ENCODE measurements at places on chromosomes 2 and 18. TPM values are rescaled to one million over a fixed set of nuclear protein-coding genes. Genes with fewer than 3 reads are reported as not detected.

DNA sequence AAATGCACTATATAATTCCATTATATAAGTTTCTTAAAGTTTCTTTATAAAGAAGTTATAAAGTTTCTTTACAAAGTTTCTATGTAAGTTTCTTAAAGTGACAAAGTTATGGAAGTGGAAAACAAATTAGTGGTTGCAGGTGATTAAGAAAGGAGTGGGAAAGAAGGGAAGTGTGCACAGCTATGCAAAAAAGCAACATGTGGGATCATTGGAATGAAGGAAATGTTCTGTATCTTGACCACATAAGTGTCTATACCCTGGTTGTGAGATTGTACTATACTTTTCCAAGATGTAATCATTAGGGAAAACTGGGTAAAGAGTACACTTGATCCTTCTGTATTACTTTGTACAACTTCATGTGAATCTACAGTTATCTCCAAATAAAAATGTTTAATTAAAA lies 1541.1 kb downstream of the LRP1B start:
- no peak for DNase-seq

- no peak for DNase-seq
Measured at GRCh38 chr2:135890835-135891234, 14.6 kb upstream of the MCM6 start.

TMEFF2 gene
- total RNA-seq = not detected

GKN1 gene
- not detected for total RNA-seq

DNA sequence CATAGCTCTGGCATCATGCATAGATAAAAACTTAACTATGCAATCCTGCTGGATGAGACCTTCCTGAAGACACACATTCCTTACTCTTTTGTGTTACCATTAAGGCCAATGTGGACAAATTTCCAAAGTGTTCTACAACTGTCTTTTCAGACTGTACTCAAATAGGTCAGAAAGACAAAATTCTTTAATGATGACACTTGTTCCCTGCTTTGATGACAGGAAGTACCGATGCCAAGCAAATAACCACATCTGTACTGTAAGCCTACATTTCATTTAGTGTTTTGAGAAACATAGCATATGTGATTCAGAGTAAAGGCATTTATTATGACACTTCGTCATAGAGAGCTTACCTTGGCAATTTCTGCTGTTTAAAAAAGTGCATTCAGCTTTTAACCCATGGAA lies 55.0 kb downstream of the PMAIP1 start:
- DNase-seq = no peak

- no peak for DNase-seq
Measured at GRCh38 chr2:199019898-199020507, 437.7 kb downstream of the SATB2 start.

GRCh38 chr18:73614812-73615211 lies 532.8 kb downstream of the FBXO15 start:
- DNase-seq = no peak

MRPS9 gene
- total RNA-seq = 12.7 TPM

DNA sequence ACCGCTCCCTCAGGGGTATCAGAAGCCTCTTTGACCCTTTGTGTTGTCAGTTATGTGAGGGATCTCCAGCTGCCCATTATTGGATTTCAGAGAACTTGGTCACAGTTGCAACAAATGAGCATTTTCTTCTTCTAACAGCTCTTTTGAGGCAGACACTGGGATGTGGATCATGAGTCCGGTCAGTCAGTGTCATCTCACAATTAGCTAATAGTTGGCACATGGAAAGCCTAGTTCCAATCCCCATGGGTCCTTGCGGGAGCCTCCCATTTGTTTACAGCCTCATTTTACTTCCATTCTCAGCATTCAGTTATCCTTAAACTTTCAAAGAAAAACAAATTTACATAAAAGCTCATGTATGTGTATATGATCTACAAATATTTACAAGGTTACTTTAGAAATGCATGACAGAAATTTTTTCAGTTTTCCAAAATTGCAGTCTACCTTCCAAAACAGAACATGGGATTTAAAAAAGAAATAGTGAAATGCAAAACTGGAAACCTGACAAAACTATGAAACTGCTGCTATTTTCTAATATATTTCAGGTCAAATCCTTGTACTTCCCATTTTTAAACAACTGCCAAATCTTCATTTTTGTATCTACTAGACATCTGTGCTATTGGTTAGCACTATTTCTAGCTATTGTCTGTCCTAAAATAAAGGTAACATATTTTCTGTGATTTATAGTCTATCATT lies 547.1 kb upstream of the ZEB2 start:
- peak; percentile 60 for DNase-seq

- DNase-seq = no peak
Measured at GRCh38 chr2:140869925-140870324, 1260.9 kb downstream of the LRP1B start.

GRCh38 chr2:242052421-242052820 lies 182.9 kb downstream of the RTP5 start:
- no peak for DNase-seq

DNA sequence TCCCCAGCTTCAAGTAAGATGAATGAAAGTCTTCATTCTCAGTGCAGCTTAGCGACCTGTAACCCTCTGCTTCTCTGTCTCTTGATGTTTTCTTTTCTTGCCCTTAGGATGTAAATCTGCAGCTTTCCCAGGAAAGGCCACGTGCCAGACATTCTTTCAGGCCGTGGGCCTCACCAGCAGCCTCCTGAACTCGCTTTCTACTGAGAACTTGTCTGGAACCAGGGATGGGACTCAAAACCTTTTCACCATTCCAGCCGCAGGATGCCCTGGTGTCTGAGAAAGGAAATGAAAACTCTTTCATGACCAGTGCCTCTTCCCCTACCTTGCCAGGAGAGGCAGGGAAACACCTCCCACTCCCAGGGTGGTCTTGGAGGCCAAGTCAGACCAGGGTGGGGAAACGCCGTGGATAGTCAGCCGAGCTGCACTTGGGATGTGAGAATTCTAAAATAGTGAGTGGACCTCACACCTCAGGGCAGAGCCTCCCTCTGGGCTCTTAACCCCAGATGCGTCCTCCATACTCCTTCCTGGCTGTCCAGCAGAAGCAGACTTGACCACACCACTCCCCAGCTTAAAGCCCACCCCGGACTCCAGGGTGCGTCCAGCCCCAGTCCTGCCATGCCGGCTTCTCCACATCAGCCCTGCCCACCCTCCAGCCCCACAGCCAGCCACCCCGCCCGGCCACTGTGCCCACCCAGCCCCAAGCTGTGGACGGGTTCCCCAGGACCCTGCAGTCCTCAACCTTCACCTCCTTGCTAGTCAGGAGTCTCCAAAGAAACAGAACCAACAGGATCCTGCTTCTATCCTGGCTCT lies 115.5 kb downstream of the TWIST2 start:
- DNase-seq = no peak

ALPI gene
- not detected for total RNA-seq

DNA sequence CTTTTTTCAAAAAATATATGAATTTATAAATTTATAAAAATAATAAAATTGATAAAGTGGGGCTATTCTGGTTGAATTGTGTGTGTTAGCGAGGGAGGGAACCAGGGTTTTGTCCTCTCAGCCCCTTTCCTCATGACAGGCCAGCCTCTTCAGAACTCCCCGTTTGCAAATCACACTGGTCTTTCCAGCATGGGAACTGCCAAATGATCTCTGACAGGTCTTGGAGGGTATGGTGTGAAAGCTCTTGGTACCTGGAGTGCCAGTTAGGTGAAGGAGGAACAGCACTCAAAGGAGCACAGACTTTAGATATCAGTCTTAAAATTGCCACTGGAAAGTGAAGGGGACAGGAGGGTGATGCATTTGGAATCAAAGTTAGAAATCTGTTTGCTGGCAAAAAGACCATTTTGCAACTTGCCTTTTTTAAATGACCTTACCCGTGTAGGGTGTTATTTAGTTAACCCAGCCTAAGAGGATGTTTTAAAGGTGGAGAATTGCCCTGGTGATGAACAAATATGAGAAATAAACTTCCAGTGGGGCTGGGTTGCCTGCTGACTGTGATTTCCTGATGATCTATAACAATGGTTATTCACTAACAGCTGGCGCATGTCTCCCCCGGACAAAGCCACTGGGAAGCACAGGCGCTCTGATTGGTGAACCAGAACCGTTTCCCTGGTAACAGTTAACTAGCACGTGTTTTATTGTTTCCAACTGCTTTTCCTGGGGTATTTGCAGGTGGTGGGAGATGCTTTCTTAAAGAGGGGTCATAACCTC lies 85.3 kb upstream of the EFEMP1 start:
- DNase-seq = peak; percentile 64

DNA sequence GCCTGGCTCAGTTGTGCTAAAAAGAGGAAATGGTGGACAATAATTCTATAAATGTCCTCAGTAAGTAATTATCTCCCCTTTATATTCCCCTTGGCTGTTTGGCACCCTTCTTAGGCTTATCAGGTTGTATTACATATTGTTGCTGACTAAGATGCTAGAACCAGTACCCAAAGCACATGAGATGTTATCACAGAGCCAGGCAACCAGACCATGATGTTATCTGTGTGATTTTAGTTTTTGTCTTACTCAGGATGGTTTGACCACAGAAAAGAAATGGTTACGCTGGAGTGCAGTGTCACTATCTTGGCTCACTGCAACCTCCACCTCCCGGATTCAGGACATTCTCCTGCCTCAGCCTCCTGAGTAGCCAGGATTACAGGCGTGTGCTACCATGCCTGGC lies 15.2 kb downstream of the R3HDM1 start:
- no peak for DNase-seq

DAW1 gene
- not detected for total RNA-seq

GRCh38 chr2:60657673-60658072 lies 98.4 kb upstream of the PAPOLG start:
- no peak for DNase-seq

DNA sequence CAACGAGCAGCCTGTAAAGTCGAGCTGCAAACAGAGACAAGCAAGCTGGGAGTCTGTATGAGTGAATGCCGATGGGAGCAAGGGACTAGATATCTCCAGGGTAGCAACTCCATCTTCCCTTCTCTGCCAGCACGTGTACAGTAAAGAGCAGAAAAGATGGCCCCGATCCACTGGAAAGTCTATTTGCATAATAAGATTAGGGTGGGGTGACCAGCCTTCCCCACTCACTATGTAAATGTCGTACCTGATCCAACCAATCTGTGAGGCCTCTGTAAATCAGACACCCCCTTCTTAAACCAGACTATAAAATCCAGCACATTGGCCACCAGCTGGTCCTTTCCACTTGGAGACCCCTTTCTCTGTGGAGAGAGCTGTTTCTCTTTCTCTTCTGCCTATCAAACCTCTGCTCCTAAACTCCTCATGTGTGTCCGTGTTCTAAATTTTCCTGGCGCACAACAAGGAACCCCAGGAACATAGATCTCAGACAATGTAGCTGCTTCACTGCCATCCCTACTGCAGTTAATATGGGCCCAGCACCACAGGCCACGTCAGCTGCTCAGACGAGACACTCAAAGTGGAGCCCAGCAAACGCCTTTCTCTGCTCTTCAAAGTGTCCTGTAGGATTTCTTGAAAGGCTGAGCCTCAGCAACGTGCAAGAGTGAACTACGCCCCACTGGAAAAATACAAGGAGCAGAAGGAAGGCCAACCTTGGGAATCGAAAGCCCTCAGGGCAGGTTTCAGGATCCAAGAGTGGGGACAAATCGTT lies 26.1 kb downstream of the DIPK1C start:
- no peak for DNase-seq

ST8SIA5 gene
- not detected for total RNA-seq

DNA sequence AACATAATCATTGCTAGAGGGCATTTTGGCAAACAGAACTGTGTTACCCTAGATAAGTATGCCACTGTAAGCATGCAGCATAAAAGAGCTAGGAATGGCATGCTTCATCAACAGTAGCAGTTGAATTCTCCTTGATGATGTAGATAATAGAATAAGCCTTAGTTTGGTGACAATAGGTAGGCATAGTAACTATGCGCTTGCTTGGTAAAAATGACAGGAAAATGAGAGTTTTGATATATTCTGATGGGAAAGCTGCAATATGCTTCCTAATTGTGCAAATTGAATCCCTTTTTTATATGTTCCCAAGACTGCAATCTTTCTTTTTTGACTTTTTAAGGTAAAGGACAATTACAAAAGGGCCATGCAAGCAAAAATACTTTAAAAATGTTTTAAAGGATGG lies 930.9 kb upstream of the FAM98A start:
- DNase-seq = no peak

GRCh38 chr18:55420665-55421307 lies 167.2 kb downstream of the TCF4 start:
- DNase-seq = no peak

MSGN1 gene
- total RNA-seq = not detected

DNA sequence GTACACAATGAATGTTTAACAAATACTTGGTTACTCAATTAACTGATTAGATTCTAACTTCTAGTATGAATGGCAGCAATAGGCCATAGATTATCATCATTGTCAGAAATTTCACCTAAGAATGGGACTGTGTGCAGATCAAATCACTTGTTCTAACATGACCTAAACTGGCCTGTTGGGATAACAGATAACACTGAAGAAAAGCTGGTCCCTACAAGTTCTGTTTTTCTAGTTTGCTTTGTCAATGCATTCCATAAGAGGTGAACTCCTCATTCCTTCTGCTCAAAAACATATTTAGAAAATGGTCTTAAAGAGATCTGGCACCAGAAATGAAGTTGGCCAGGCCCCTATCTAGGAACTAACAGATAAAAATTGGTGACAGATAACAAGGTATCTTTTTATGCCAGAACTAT lies 175.4 kb downstream of the THADA start:
- DNase-seq = no peak

- DNase-seq = peak; percentile 78
Measured at GRCh38 chr2:133346654-133347053, 221.6 kb downstream of the NCKAP5 start.

DNA sequence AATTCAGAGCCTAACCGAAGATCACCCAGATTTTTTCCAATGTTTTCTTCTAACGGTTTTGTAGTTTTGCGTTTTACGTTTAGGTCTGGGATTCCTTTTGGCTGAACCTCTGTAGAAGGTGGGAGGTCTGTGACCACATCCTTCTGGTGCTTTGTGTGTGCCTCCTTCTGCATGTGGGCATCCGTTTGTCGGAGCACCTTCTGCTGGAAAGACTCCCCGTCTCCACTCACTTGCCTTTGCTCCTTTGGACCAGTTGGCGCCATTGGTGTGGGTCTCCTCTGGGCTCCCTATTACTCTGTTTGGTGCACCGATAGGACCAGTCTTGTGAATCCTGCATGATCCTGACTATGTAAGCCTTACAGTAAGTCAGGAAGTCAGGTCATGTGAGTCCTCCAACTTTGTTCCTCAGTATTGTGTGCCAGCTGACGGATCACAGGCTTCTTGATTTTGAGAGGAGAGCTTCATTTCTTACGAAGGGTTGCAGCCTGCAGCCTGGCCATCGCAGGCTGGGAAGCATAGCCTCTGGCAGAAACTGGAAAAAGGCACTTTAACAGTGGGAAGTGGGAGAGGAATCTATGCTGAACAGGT lies 13.6 kb downstream of the AQP12A start:
- no peak for DNase-seq

MTLN gene
- total RNA-seq = 28.3 TPM

Data from suprapubic skin (tissue), 4 donors.